ENCODE measurements at places on chromosomes 2 and 18. TPM values are rescaled to one million over a fixed set of nuclear protein-coding genes. Genes with fewer than 3 reads are reported as not detected.

GRCh38 chr2:219897456-219897855 is 270.0 kb downstream of the SLC4A3 start:
- H3K4me3 ChIP-seq: no peak overlapping the region
- H3K36me3 ChIP-seq: no peaks in the 10 kb centered on the region
- H3K27me3 ChIP-seq: no peaks in the 10 kb centered on the region
- no peak overlapping the region for H3K27ac ChIP-seq

- H3K27ac ChIP-seq: no peak overlapping the region
- H3K4me3 ChIP-seq: no peak overlapping the region
- no peaks in the 10 kb centered on the region for H3K36me3 ChIP-seq
- DNase-seq: no peak
Measured at GRCh38 chr2:85600235-85600575, 2.3 kb downstream of the TMEM150A start.

DNA sequence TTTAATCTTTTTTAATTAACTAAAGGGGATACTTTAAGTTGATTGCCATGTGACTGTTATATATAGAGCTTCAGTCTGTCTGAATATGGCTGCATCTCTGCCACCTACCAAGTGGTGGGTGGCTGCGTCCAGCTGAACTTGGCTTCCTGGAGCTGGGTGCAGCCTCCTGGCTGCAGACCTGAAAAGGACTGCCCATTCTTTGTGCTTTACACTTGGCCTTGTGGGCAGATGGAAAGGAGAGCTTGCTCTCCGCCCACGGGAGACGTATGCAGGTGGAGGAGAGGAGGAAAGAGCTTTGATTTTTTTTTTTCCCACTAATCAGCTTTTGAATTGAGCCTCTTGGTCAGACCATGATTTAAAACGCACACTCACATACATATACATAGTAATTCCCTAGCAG is 34.7 kb downstream of the NCK2 start:
- no peaks in the 10 kb centered on the region for H3K36me3 ChIP-seq
- no peak overlapping the region for H3K4me3 ChIP-seq
- no peaks in the 10 kb centered on the region for H3K27me3 ChIP-seq
- H3K27ac ChIP-seq: no peak overlapping the region

- no peak for DNase-seq
- no peak overlapping the region for H3K27ac ChIP-seq
- H3K36me3 ChIP-seq: no peaks in the 10 kb centered on the region
- no peak overlapping the region for H3K4me3 ChIP-seq
- no peaks in the 10 kb centered on the region for H3K4me1 ChIP-seq
- no peaks in the 10 kb centered on the region for H3K27me3 ChIP-seq
Measured at GRCh38 chr2:195838002-195838401, 181.0 kb downstream of the SLC39A10 start.

DNA sequence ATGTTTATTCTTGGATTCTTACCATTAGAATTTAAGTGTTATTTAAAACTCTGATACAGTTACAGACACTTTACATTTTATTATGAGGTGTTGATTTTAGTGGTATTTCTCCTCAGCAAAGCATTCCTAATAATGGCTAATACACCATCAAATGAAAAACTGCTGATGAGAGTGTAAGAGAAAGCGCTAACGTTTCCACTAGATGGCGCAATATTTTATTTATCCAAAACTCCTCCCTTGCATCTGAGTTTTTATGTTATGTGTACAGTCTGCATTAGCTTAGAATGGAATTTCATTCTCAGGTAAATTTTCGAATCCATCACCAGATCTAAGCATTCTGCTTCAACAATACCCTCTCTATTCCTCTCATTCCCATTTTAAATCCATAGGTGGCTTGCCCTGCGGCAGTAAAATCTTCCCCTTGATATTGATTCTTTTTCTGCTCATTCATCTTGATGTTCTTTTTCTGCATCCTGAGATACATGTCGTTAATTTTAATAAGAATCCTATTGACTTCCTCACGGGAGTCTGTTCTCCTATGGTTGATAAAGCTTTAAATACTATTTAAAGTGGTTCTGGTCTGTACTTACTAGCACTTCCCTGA is 53.9 kb downstream of the PRKRA start:
- no peak for DNase-seq
- H3K4me3 ChIP-seq: no peak overlapping the region
- H3K36me3 ChIP-seq: no peaks in the 10 kb centered on the region
- H3K27ac ChIP-seq: no peak overlapping the region
- no peaks in the 10 kb centered on the region for H3K27me3 ChIP-seq

GRCh38 chr18:8839281-8839680 is 133.9 kb downstream of the MTCL1 start:
- no peak for DNase-seq
- H3K27ac ChIP-seq: no peak overlapping the region
- H3K27me3 ChIP-seq: no peaks in the 10 kb centered on the region
- no peaks in the 10 kb centered on the region for H3K4me1 ChIP-seq

GRCh38 chr2:191209340-191209739 is 35.9 kb upstream of the MYO1B start:
- no peaks in the 10 kb centered on the region for H3K36me3 ChIP-seq
- H3K27ac ChIP-seq: no peak overlapping the region
- H3K4me3 ChIP-seq: no peak overlapping the region
- no peak for DNase-seq

DNA sequence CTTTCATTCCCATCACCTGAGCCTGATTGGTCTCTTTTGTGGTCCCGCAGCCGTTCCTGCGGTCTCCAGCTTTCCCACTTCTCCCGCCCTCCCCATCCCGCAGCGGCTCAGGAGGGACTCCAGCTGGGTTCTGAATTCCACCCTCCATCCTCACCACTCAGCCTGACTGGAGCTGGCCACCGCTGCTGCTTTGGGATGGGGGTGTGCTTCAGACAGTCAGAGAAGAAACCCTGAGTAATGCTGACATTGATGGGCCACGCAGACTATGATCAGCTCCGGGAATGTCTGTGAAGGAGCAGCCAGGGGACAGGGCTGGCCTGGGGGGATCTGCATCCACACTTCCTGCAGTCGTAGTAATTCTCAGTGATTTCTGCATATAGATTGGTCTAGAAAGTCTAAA is 45.9 kb upstream of the TXNDC2 start:
- H3K27ac ChIP-seq: no peak overlapping the region
- H3K27me3 ChIP-seq: no peaks in the 10 kb centered on the region
- no peak for DNase-seq
- H3K4me3 ChIP-seq: no peak overlapping the region
- H3K36me3 ChIP-seq: no peaks in the 10 kb centered on the region

- H3K27ac ChIP-seq: peak within 1 kb of the TSS; percentile 93
- peak; percentile 97 for DNase-seq
- peaks cover 3% of the 10 kb centered on the region for H3K4me1 ChIP-seq
Measured at GRCh38 chr2:203238704-203239526, at the start of gene CYP20A1. Gene CYP20A1 (plus strand): TSS chr2:203239018. CDS start chr2:203239063, 45 bp downstream.

GRCh38 chr18:54261894-54262293 is 7.4 kb upstream of the POLI start:
- no peaks in the 10 kb centered on the region for H3K36me3 ChIP-seq
- H3K27me3 ChIP-seq: no peaks in the 10 kb centered on the region
- DNase-seq: no peak
- H3K27ac ChIP-seq: no peak overlapping the region

DNA sequence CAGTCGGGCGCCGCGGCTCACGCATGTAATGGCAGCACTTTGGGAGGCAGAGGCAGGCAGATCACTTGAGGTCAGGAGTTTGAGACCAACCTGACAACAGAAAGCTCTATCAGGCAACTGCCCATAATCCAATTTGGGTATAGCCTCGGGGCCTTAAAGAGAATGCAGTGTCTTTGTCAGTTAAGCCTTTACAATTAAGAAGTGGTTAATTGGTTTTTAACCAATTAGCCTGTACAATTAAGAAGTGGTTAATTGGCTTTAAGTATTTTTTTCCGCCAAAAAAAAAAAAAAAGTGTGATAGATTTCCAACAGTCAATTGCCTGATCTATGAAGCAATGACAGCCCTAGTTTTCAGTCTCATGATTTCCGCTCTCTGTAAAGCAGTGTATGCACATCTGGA is 74.6 kb upstream of the NARS1 start:
- no peak overlapping the region for H3K4me3 ChIP-seq
- no peaks in the 10 kb centered on the region for H3K27me3 ChIP-seq
- no peaks in the 10 kb centered on the region for H3K4me1 ChIP-seq
- peaks cover 1% of the 10 kb centered on the region for H3K36me3 ChIP-seq

- no peak overlapping the region for H3K27ac ChIP-seq
Measured at GRCh38 chr2:172348555-172349288, 78.7 kb upstream of the ITGA6 start.

GRCh38 chr2:119174216-119174992 is 15.9 kb upstream of the C1QL2 start:
- no peaks in the 10 kb centered on the region for H3K4me1 ChIP-seq
- H3K36me3 ChIP-seq: no peaks in the 10 kb centered on the region
- H3K4me3 ChIP-seq: no peak overlapping the region
- DNase-seq: peak; percentile 51
- no peak overlapping the region for H3K27ac ChIP-seq

GRCh38 chr2:14930441-14930840 is 297.9 kb downstream of the LRATD1 start:
- no peaks in the 10 kb centered on the region for H3K27me3 ChIP-seq
- no peaks in the 10 kb centered on the region for H3K4me1 ChIP-seq
- no peak for DNase-seq
- no peaks in the 10 kb centered on the region for H3K36me3 ChIP-seq

DNA sequence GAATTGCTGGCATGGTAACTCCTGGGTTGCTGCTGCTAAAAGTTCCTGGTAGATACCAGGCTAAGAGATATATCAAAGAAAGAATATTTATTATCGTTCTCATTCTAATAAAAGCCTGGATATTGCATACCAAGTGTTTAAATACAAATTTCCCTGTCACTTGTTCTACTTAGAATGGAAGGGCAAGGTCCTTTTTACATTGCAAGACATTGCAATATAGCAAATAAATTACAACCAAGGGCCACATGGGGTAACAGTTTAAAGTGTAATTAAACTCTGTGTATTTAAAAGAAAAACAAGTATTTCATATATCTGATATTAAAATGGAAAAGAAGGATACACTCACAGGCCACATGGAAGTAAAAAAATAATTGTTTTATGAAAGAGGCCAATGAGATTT is 16.2 kb downstream of the PDE11A start:
- no peaks in the 10 kb centered on the region for H3K4me1 ChIP-seq
- no peaks in the 10 kb centered on the region for H3K36me3 ChIP-seq
- no peaks in the 10 kb centered on the region for H3K27me3 ChIP-seq
- no peak overlapping the region for H3K27ac ChIP-seq
- DNase-seq: no peak

GRCh38 chr18:6638447-6638846 is 91.1 kb upstream of the ARHGAP28 start:
- no peak overlapping the region for H3K27ac ChIP-seq
- no peak for DNase-seq
- no peaks in the 10 kb centered on the region for H3K36me3 ChIP-seq
- no peak overlapping the region for H3K4me3 ChIP-seq

GRCh38 chr2:162704496-162704895 is 134.1 kb downstream of the KCNH7 start:
- no peak overlapping the region for H3K27ac ChIP-seq
- H3K27me3 ChIP-seq: no peaks in the 10 kb centered on the region
- no peak for DNase-seq

DNA sequence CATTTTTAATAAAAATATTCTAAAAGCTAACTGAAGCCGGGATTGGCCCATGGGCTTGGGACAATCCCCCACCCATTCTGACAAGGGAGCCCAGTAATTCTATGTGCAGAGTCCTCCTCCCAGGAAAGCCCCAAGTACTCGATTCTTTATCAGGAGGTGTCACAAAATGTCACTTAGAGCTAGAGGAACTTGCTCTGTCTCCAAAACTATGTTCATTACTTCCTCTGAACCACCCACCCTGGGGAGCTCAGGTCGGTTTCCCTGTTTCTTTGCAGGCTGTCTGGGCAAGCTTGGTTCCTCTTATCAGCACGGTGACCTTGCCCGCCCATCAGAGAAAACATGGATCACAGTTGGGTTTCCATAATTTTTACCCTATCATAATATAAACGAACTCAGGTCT is 430.6 kb upstream of the ID2 start:
- H3K36me3 ChIP-seq: no peaks in the 10 kb centered on the region
- no peak for DNase-seq
- H3K4me1 ChIP-seq: no peaks in the 10 kb centered on the region
- H3K27me3 ChIP-seq: no peaks in the 10 kb centered on the region

DNA sequence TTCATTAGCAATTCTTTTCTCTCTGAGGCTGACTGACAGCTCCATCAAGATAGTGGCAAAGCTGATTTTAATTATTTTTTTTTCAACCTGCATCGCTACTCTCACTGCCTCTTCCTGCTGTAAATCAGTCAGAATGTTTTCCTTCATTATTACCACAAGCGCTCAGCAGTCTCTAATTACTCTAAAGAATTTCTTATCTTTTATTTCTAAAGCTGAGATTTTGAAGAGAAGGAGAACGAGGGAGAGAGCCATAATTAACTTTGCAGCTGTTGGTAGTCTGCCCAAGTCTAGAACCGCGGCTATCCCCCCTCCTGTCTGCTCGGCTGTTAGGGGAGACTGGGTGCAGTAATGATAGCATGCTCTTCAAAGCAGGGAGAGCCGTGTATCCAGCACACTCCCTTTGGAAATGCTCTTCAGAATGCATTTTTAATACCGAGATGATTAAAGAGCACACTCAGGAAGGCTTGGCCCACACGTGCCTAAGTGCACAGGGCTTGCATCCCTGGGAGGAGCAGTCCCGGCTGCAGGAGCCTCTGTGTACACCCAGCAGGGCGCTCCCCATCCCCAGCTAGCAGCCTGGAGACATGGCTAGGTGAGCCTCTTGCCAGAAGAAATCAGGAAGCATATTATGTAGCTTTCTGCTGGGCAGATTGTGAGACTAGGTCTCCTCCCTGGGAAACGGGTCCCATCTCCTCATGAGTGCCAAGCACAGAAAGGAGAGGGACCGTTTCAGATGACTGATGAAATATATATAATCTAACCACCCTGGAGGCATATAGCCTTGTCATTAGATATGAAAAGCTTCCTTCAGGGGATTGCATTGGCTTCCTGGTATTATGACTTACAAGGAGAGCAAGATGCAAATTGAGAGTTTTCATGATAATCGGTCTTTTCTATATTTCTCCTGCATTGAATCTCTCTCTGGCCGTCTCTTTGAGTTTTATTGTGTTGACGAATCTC is 555.2 kb downstream of the CMPK2 start:
- H3K27me3 ChIP-seq: no peaks in the 10 kb centered on the region
- H3K27ac ChIP-seq: no peak overlapping the region
- H3K36me3 ChIP-seq: no peaks in the 10 kb centered on the region
- no peaks in the 10 kb centered on the region for H3K4me1 ChIP-seq

GRCh38 chr2:166197446-166197845 is 69.6 kb upstream of the SCN1A start:
- no peak overlapping the region for H3K4me3 ChIP-seq
- no peaks in the 10 kb centered on the region for H3K4me1 ChIP-seq
- DNase-seq: no peak
- H3K27ac ChIP-seq: no peak overlapping the region
- H3K27me3 ChIP-seq: no peaks in the 10 kb centered on the region
- no peaks in the 10 kb centered on the region for H3K36me3 ChIP-seq

- DNase-seq: no peak
- H3K4me1 ChIP-seq: no peaks in the 10 kb centered on the region
- no peak overlapping the region for H3K4me3 ChIP-seq
- no peaks in the 10 kb centered on the region for H3K36me3 ChIP-seq
Measured at GRCh38 chr18:60563082-60563481, 190.5 kb upstream of the MC4R start.

- no peak for DNase-seq
- H3K27me3 ChIP-seq: no peaks in the 10 kb centered on the region
- no peak overlapping the region for H3K27ac ChIP-seq
- no peaks in the 10 kb centered on the region for H3K36me3 ChIP-seq
- H3K4me3 ChIP-seq: no peak overlapping the region
Measured at GRCh38 chr2:29241955-29242565, 126.8 kb downstream of the CLIP4 start.

Gene G6PC2
- total RNA-seq: 0.11 TPM

Gene LIPG
- total RNA-seq: 32.1 TPM

Gene LRRC30
- not detected for total RNA-seq

Gene NYAP2
- 0.05 TPM for total RNA-seq

Gene CXCR1
- 0.13 TPM for total RNA-seq
